ENCODE measurements at places on chromosomes 5 and 9.

DNA sequence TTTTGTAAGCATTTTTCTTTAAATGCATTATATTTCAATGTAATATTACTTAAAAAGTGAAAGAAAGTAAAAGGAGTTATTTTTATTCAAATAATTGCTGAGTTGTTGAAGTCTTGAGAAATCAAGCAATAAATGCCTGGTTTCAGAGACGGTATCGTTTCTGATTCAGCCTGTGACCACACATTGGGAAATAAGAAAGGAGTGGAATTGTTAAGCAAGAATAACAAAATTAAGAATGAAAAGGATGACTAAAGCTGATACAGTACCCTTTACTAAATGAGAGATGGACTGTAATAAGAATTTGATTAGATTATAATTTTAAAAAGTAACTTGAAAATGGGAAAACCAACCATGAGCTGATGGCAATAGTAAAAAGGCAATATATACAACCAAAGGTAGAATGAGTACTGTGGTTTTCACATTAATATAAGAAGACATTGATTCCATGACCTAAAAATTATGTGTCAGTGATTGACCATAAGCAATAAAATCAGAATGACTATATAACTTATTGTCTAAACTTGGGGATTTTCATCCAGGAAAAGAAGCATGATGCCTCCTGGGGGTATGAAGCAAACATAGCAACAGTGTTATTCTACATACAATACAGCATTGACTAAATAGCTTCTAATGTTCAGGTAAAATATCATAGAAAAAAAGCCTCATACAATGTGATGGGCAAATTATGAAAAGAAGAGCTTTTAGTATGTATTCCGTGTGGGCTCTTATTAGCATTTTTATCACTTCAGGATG lies 101.9 kb upstream of the PRDM9 start:
- no peak for DNase-seq

GRCh38 chr5:94440015-94440414 lies 178.4 kb downstream of the KIAA0825 start:
- no peak for DNase-seq

GRCh38 chr9:72952914-72953313 lies at the start of gene ALDH1A1:
Gene ALDH1A1, minus strand, starts transcription at chr9:72953053. Its CDS starts 53 bp downstream, at chr9:72953000.
- DNase-seq = no peak

DNA sequence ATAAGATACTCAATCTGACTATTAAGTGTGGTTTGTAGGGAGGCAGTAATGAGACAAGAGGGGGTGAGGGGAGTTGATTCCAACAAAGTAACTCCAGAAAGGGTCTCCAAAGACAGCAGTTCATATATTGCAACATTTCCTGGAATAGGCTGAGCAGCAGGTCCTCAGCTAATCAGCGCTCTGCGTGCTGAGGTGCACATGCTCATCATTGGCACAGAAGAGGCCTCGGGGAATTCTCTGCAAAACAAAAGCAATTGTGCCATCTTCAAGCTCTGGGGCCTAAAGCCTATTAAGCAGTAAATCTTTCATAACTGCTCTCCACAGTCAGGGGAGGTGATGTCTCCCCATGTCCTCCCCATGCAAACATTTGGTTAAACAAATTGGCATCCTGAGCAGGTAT lies 357.3 kb downstream of the SPOCK1 start:
- DNase-seq = no peak

- no peak for DNase-seq
Observed at GRCh38 chr5:150052956-150053712, 33.2 kb downstream of the CSF1R start.

- no peak for DNase-seq
Observed at GRCh38 chr9:26034786-26035185, 356.5 kb upstream of the TUSC1 start.

GRCh38 chr5:117455236-117456233 lies 880.9 kb upstream of the SEMA6A start:
- DNase-seq = no peak

DNA sequence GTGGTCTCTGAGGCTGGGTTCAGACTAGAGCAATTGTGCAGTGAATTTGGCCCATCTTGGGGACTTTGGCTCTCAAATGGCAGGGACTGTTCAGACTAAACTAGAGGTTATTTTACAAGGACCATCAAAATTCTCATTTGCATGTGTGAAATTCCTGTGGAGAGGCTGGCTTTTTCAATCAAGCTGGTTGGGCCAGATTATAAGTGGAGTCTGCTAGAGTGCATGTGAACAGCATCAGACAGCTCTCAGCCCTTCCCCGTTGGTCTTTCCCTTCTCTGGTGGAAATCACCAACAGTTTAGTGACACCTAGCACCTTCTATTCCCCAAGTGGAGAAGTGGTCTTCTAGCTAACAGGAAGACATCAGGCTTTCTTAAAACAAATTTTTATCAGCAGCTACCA lies 301.3 kb downstream of the CWC27 start:
- no peak for DNase-seq

- no peak for DNase-seq
Observed at GRCh38 chr9:121763561-121764370, 112.3 kb downstream of the DAB2IP start.

DNA sequence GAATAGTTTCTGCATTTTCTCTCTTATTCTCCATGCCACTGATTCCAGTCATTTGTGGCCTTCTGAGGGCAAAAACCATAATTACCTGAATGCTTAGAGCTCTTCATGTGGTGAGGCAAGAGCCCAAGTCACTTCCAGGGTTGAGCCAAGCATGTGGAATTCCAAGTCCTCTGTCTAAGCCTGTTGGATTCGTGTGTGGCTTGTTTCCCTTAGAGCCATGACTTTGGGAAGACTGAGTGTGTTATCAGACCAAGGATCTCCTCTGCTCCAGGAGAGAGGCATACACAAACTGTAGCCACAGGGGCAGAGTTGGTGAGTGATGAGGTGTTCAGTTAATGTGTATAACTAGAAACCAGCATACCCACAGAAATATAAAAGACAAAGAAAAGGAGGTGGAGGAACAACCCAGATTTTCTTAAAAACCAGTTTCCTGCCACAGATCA lies 27.1 kb downstream of the SLC22A5 start:
- no peak for DNase-seq

GRCh38 chr5:125201446-125202052 lies 455.1 kb upstream of the ZNF608 start:
- no peak for DNase-seq

GRCh38 chr5:9903801-9904200 lies 273.6 kb upstream of the TAS2R1 start:
- no peak for DNase-seq

GRCh38 chr5:172009536-172010270 lies 3.3 kb upstream of the FBXW11 start:
- no peak for DNase-seq

DNA sequence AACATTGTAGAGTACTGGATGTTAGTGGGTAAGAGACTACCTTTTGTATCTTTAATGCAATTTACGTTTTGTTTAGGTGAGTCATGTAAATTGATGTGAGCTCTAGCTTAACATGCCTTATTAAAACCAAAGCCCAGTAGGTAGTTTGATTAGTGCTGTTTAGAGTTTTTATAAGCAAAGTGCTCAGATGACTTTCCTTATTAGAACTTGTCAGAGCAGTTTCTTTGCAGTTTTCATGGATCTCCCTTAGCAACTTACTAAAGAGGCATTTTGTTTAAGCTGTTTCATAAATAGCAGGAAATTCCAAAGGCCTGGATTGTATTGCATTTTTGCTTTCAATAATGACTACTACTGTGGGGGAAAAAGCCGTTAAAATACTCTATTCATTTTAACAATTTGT lies 14.5 kb downstream of the ZSWIM6 start:
- no peak for DNase-seq

DNA sequence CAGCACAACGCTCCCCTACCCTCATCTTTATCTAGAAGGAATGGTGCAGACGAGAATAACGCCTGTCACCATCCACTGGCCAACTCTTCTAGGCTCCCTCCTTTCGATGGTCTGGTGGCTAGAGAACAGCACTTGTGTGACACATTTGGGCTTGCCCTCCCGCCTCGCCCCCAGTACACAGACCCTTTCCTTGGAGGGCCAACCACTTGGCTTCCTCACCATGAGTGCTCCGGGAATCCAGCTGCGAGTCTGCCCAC lies 1.4 kb downstream of the GNAQ start:
- DNase-seq = no peak

DNA sequence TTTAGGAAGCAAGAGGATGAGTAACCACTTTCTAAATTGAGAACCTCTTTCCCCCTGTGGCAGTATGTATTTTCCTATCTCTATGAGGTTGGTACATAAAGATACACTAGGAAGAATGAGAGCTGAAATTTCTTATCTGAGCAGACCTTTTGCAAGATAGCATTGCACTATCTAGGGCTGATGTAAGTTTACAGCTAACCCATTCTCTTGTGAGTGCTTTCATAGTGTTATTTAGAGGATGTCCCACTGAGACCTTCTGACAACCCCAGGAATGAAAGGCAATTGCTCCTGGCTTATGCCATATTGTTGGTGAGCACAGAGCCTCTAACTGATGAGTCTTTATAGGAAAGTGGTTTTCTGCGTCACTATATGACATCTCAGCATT lies 1209.3 kb upstream of the CDH6 start:
- no peak for DNase-seq

GRCh38 chr5:153463806-153464205 lies 26.7 kb upstream of the GRIA1 start:
- DNase-seq = no peak
